Glutamatergic neuron (in vitro differentiated cells): ENCODE measurements at places on chromosomes 7 and 10. TPM values are rescaled to one million over a fixed set of nuclear protein-coding genes. Genes with fewer than 3 reads are reported as not detected.

RBP3 gene
- total RNA-seq, result not detected

PIP gene
- total RNA-seq, result not detected

GNG11 gene
- 0.56 TPM for total RNA-seq

LRRC17 gene
- 0.34 TPM for total RNA-seq

MOGAT3 gene
- total RNA-seq, result not detected

BTBD16 gene
- total RNA-seq, result 0.98 TPM

CDHR1 gene
- 6.1 TPM for total RNA-seq

SPDYE6 gene
- not detected for total RNA-seq

HMX2 gene
- not detected for total RNA-seq

P4HA1 gene
- total RNA-seq, result 3.5 TPM

RNF32 gene
- total RNA-seq, result 2.2 TPM

AKR1C4 gene
- total RNA-seq, result not detected

LIPM gene
- total RNA-seq, result not detected

LYZL1 gene
- not detected for total RNA-seq
